Activated naive CD8-positive, alpha-beta T cell treated with anti-CD3 and anti-CD28 coated beads, Interleukin-2, amount 50 U/mL, for 24 hours (primary cell): ENCODE measurements at places on chromosomes 12 and 14.

DNA sequence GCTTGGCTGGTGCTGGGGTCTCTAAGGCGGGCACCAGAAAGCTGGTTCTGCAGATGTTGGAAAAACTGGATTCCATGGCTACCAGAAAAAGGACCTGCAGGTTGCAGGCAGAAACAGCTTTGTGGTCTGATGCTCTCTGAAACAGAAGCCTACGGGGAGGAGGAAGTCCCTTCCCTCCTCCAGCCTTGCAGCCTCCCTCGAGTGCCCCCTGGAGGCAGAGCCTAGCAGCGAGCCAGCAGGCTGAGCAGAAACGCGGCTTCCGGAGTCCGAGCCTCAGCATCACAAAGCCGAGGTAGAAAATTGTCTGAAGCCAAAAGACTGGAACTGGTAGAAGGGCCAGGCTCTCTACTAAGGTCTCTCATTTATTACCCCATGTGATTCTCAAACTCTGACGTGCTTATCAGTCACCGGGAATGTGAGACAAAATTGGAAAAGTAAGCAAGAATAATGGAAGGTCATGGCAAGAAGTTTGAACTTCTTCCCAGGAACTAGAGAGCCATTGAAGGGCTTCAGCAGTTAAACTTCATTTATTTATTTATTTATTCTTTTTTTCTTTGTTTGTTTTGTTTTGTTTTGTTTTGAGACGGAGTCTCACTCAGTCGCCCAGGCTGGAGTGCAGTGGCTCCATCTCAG is 82.2 kb upstream of the CPSF6 start:
- DNase-seq: peak; percentile 96
- peak overlapping the region; percentile 42 for H3K4me3 ChIP-seq
- H3K27me3 ChIP-seq: peaks cover 3% of the 10 kb centered on the region
- no peaks in the 10 kb centered on the region for H3K36me3 ChIP-seq
- H3K4me1 ChIP-seq: peaks cover 63% of the 10 kb centered on the region

- H3K4me3 ChIP-seq: no peak overlapping the region
- peaks cover 31% of the 10 kb centered on the region for H3K4me1 ChIP-seq
- H3K36me3 ChIP-seq: no peaks in the 10 kb centered on the region
- no peak overlapping the region for H3K27ac ChIP-seq
- no peak for DNase-seq
These were observed 3.8 kb downstream of the ASIC1 start for GRCh38 chr12:50061171-50061570.

DNA sequence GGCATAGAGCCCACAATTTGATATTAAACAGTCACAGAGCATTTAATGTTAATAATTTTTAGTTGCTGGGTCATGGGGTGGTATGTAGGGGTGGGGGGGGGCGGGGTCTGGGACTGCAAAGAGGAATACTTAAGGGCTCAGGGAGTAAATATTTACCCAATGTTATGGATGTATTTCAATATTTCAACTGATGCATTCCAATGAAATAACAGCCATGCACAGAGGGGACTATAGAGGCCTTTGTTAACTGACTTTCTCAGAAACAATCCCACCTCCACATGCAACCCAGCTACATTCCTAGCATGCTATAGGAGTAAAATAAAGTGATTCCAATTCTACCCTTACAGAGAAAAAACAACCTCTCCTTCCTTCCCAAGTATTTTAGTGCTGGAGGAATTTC is 7.9 kb upstream of the BBS10 start:
- H3K27me3 ChIP-seq: no peaks in the 10 kb centered on the region
- peaks cover 18% of the 10 kb centered on the region for H3K36me3 ChIP-seq
- DNase-seq: no peak
- H3K4me3 ChIP-seq: no peak overlapping the region

- no peak for DNase-seq
- peaks cover 39% of the 10 kb centered on the region for H3K36me3 ChIP-seq
- H3K4me3 ChIP-seq: no peak overlapping the region
- no peaks in the 10 kb centered on the region for H3K4me1 ChIP-seq
- no peaks in the 10 kb centered on the region for H3K27me3 ChIP-seq
These were observed 26.8 kb downstream of the CCNK start for GRCh38 chr14:99507860-99508640.

- H3K27me3 ChIP-seq: peaks cover 5% of the 10 kb centered on the region
- peaks cover 3% of the 10 kb centered on the region for H3K4me1 ChIP-seq
- DNase-seq: no peak
- no peak overlapping the region for H3K4me3 ChIP-seq
- no peaks in the 10 kb centered on the region for H3K36me3 ChIP-seq
- no peak overlapping the region for H3K27ac ChIP-seq
These were observed 31.2 kb upstream of the USP44 start for GRCh38 chr12:95582230-95583058.
